Activated naive CD4-positive, alpha-beta T cell treated with anti-CD3 and anti-CD28 coated beads, Interleukin-2, amount 10 ng/mL, durations not matched to agents 7 days and 5 days (primary cell): ENCODE measurements at places on chromosomes 2 and 18.

GRCh38 chr2:11680901-11681721 is 11.1 kb upstream of the NTSR2 start:
- no peak for DNase-seq

GRCh38 chr18:42052122-42052708 is 97.2 kb downstream of the PIK3C3 start:
- DNase-seq: no peak

DNA sequence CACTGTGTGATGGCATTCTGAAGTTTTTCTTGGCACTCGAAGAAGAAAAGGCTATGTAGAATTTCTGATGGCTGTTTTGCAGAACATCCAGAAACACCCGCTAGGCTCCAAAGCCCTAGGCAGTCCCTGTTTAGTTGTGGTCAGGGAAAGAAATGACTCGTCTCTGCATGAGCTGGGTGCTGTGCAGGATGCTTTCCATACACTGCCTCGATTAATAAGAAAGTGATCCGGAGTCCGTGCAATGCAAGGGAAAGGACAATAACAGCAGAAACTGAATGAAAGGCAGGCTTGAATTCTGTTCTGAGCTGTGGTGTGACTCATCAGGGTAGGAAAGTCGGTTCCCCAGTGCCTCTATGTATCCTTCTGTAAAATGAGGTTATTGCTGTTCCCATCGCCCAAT is 18.7 kb downstream of the MAPRE3 start:
- no peak for DNase-seq

GRCh38 chr2:203476881-203477280 is 58.2 kb downstream of the RAPH1 start:
- DNase-seq: no peak

GRCh38 chr2:47086571-47086970 is 68.5 kb downstream of the STPG4 start:
- DNase-seq: no peak

DNA sequence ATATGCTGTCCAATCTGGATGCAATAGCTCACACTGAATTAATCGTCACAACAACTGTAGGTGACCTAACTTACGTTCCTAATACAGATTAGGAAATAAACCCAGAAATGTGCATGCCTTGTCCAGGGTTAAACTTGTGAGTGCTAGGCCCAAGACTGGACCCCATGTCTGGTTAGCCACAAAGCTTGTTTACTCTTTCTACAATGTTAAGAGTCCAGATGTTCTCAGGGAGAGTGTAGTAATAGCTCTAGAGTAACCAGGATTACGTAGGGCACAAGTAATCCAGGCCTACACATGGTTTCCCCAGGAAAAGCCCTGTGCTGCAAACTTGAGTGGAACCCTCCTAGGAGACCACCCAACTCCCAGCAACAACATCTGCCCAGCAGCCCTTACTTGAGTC is 26.2 kb downstream of the TRIB2 start:
- DNase-seq: no peak

- DNase-seq: no peak
Observed at GRCh38 chr2:17940091-17940630, 61.7 kb downstream of the KCNS3 start.

DNA sequence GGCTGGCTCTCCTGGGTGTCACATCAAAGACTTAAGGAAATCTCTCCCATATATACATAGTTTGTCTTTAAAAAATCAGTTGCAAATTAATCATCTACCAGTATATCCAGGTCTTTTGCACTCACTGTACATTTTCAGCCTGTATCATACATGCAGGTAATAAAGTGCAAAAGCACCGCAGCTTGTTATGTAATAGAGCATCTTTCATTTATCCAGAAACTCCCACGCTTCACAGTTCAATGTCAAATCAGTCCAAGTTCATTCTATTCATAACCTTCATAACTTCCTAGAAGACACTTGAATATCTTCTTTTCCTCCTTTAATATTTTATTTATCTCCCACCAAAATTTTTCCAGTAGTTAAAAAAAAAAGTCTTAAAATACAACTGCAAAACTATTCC is 89.6 kb upstream of the KCTD1 start:
- DNase-seq: no peak

DNA sequence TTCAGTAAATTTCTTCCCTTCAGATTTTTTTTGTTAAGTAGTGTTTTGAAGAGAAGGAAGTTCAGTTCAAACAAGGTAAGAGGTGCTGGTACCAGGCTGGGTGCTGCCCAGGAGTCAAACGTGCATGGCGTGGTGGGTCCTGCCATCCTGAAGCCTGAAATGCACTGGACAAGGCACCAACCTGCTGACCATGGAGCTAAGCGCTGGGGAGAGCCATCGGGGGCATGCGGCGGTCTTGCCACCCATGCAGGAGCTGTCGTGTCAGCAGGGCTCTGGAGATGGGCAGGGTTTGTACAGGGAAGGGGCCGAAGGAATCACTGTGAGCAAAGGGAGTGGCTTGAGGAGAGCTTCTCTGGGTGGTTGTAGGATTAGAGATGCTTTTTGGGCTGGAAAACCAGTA is 126.6 kb downstream of the GBX2 start:
- DNase-seq: no peak

DNA sequence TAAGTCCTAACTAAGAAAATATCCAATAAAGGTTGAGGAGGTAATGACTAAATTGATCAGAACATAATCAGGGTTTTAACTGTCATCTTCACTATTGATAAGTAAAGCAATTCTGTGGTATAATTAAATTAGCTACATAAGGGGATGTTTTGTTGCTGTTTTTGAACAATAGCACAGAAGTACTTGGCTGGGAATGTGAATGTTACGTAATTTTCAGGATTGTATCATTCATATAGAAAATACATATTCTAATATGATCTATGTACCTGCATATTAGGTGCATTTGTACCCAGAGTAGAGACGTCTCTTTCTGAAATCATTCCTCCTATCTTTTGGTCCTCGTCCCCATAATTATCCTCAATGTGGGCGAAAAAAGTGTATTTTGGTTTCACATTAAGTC is 109.0 kb downstream of the PIEZO2 start:
- no peak for DNase-seq

DNA sequence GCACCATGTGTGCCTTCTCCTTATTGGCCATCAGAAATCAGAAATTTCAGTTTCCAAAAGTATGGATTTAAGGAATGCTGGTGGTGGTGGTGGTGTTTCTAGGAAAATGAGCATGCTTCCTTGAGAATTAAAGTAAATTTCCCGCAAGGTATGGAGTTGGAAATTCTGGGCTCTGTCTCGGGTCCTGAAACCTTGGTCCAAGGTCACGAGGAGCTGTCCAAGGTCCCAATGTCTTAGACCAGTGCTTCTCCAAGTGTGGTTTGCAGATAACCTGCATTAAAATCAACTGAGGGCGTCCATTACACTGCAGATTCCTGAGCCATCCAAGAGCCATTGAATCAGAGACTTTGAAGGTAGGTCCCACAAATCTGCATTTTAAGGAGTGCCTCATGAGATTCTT is 210.9 kb upstream of the PKDCC start:
- DNase-seq: peak; percentile 63

DNA sequence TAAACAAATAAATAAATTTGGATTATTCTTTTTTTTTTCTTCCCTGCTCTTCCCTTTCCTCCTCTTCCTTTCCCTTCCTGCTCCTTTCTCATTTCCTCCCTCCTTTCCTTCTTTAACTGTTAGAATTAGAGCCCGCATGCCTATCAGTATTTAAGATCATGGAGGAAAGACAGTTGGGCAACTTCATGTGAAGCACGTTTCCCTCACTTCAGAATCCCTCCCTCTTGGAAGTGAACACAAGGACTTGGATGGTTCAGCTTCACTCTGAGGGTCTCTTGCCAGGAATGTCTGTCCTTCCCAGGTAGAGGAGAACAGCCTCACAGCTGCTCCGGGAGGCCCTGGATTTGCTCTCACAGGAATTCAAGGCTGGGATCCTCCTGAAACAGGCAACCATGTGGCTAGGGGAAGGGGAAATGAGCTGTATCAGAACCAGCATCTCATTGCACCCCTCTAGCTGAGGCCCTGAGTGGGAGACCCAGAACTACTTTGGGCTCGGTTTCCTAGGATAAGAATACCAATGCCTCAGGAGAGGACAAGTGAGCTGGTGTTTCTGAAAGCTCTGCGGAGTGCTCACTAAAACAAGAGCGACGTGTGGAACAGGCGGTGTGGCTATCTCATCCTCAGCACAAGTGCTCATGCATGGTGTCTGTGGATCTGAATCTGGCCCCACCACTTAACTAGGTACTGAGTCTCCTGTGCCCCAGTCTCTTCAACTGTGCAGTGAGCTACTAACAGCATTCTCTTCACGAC is 230.5 kb downstream of the MYCN start:
- DNase-seq: no peak
